ENCODE measurements at places on chromosomes 12 and 14.
A peak's percentile ranks its signal among the peaks of the same experiment; 100 is the strongest.

- DNase-seq: no peak
Measured at GRCh38 chr12:75364919-75365318, 26.0 kb upstream of the GLIPR1L2 start.

- no peak for DNase-seq
Measured at GRCh38 chr12:120266180-120266870, 795 bp upstream of the PXN start.

GRCh38 chr14:65348137-65348536 lies 64.4 kb upstream of the FUT8 start:
- no peak for DNase-seq

DNA sequence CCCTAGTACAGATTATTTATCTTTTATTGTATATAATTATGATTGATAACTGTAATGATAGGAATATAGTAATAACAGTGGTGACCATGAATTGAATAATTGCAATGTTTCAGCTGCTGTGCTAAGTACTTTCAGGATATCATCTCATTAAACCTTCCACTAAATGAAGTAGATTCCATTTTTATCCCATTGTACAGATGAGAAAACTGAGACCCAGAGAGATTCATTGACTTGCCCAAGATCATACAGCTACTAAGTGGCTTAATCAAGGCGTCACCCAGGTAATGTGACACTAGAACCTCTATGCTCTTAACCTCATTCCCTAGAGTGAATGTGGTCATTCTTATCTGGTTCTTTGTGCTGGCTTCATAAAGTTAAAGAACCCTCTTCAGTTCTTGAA lies 124.6 kb downstream of the KTN1 start:
- DNase-seq: no peak

GRCh38 chr12:62250671-62251608 lies 9.3 kb upstream of the USP15 start:
- no peak for DNase-seq

DNA sequence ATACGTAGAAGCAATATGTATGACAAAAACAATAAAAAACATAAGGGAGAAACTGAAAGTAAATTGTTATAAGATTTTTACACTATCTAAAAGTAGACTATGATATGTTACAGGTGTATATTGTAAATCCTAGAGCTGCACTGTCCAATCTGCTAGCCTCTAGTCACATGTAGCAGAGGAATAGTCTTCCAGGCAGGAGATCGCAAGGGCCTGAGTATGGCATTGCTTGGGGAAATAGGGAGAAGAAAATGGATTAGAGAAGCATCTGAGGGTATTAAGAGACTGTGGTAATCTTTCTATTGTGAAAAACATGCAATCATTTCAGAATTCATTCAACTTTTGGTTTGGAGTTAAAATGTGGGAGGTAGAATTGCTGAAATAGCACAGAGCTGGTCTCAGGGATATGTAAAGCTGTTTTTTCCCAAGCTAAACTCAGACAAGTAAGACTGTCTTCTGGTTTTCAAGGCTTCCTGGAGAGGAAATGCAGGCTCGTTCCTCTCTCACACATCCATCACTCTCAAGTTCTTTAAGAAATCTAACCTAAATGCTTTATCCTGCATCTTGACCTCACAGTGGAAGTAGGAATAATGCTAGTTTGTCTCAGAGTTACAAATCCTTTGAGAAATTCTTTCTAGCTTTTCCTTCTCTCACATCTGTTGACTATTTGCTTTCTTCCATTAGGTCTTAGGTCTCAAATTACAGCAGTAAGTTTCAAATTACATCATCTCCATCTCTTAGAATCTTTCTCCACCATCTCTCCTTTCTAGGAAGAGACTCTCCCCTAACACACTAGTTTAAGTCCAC lies 7.6 kb upstream of the CCDC184 start:
- DNase-seq: no peak

DNA sequence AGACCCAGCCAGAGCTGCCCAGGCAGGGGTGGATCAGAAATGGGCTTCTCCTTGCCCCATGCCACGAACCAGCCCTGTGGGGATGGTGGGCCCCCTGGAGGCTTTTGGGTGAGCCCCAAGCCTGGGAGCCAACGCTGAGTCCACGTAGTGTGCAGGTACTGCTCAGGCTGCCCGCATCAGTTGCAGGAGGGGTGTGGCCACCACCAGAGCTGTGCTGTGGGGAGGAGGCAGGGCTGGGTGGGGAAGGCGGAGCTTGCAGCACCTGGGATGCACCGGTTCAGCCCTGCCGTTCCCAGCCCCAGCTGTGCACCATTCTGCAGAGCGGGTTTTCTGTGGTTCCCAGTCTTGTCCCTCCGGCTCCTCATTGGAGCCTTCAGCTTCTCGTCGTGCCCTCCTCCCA lies 36.3 kb downstream of the IL31 start:
- no peak for DNase-seq

DNA sequence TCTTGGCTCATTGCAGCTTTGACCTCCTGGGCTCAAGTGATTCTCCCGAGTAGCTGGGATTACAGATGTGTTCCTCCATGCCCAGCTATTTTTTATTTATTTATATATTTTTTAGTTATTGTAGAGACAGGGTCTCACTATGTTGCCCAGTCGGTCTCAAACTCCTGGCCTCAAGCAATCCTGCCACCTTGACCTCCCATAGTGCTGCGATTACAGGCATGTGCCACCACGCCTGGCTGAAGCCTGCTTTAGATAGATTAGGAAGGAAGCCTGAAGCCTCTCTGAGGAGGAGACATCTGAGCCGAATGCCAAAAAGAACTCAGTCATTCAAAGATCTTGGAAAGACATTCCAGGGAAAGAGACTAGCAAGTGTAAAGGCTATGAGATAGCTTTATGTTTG lies 10.2 kb downstream of the INHBC start:
- no peak for DNase-seq

- DNase-seq: no peak
Measured at GRCh38 chr12:119019166-119019565, 37.8 kb downstream of the SRRM4 start.

- DNase-seq: peak; percentile 42
Measured at GRCh38 chr12:63668028-63668799, at the start of gene DPY19L2. TSS of gene DPY19L2 (minus strand) at chr12:63668493. CDS start at chr12:63668393, 100 bp downstream.

GRCh38 chr12:59191372-59191771 lies 271.1 kb upstream of the LRIG3 start:
- no peak for DNase-seq

DNA sequence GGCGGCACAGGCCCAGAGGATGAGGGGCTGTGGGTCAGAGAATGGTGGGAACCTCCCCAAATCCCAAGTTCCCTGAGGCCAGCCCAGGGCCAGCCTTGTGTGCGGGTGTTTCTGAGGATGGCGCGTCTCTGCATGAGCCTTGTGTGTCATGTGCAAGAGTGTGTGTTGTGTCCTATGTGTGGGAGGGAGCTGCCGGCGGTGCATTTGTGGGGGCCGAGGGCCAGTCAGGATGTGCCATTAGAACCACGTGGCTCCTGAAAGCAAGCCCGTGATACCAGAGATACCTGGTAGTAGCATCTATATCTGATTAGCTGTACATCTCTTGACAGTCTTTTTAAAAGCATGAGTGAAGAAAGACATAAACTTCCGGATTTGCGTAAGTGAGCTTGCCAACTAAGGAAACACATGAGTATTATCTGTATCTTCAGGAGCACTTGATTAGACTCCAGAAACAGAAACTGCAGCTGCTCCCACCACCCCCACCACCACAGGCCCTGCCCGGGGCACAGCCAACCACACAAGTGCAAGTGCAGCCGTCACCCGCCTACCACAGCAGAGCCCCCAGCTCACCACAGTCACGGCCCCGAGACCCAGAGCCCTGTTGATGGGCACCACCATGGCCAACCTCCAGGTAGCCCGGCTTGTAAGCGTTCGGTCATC lies 19.2 kb downstream of the DDX51 start:
- DNase-seq: no peak

DNA sequence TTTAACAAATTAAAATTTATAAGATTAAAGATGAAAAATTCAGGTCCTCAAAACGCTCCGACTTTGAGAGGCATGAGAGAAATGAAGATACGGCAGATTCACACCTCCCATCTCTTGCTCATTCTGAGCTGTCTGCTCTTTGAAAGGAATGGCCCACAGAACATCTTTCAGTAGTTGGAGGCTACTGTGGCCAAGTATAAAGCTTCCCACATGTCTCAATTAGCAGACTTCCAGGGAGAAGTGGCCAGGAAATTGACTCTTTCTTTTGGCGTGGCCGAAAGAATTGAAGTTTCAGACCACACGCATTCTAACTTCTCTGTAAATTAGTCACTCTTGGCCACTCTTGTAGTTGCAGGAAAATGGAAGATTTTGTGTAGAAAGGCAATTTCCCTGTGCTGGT lies 129.2 kb downstream of the DIP2B start:
- DNase-seq: no peak

DNA sequence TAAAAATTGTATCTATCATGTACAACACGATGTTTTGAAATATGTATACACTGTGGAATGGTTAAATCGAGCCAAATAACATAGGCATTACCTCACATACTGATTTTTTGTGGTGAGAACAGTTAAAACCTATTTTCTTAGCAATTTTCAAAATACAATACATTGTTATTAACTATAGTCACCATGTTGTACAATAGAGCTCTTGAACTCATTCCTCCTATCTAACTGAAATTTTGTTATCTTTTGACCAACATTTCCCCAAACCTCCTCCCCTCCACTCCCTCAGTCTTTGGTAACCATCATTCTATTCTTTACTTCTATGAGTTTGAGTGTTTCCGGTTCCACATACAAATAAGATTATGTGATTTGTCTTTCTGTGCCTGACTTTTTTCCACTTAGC lies 6.8 kb upstream of the SLC38A2 start:
- no peak for DNase-seq

DNA sequence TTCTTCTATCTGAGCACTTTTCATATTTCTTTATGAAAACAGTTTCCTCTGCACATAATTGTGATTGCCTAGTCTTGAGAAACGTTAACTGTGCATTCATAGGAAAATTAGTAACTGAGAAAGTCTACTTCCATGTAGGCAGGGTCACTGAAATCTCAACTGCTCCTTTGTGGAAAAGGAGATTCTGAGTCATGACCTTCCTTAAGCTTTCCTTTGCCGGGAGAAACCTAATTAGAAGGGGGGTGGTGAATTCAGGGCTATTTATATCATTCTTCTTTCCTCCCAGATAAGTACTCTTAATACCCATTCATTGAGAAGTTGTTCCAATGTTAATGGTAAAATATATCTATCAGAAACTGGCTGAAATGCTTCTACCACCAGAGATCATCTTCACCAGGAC lies 751.0 kb upstream of the TMEM132C start:
- no peak for DNase-seq

- no peak for DNase-seq
Measured at GRCh38 chr12:109811624-109811995, 21.6 kb downstream of the TRPV4 start.
